Cerebellar nuclear complex (tissue), 1 donor: ENCODE measurements at places on chromosomes 16 and 17.
A peak's percentile ranks its signal among the peaks of the same experiment; 100 is the strongest.

GRCh38 chr16:54651440-54652195 lies 279.0 kb upstream of the IRX5 start:
- no peak for DNase-seq

DNA sequence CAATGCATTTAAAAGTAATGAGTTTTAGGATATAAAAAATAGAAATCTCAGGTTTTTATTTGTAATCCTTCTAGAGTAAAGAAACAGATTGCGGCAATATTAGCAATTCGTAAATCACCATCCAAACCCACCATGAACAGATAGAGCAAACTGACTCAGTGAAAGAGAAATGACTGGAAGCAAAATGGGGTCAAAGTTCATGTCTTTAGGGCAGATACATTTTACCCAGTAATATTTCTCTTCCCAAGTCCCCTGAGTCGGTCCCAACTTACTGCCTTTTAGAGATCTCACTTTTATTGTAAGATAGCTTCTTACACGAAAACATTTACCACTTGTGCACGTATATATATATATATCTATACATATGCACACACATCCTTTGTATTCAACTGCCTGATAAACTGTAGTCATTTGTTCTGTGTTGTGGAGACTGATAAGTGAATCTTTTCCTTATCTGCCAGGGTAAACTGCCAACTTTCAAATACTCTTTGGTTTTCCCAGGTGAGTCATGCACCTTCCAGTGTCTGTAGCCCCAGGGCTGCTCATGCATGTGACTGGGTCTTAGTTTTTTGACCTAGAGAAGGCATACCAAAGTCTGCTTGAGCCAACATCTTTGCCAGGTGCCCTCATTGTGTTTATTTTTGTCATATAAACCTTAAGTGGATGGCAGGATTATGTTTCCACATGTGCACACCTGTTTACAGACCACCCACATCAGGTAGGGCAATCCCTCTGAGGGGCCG lies 7.8 kb upstream of the IRF8 start:
- no peak for DNase-seq

GRCh38 chr16:22312897-22313781 lies 15.9 kb downstream of the POLR3E start:
- DNase-seq = no peak

DNA sequence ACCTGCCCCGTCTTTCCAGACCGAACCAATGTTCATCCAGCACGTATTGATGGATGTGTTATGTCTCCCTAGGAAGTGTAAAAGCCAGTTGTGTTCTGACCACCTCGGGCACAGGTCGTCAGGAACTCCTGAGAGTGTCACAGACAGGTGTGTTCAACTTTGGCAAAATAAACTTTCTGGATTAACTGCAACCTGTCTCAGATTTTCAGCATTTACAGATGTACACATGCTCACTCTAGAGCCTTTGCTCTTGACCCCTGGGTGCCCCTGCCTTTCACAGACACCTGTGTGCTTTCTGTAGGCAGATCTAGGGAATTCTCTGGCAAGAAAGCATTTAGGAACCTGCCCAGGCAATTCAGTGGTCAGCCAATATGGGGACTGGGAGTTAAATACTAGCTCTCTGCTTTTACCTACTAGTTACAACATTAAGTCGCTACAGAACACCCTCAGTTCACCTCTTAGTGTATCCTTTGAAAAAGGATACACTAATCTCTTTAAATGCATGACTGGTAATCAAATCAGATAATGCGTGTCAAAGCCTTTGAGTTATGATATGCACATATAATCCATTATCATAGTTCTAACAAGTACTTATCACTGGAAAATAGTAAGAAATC lies 188.9 kb downstream of the CPPED1 start:
- no peak for DNase-seq

GRCh38 chr16:78744796-78745107 lies 645.3 kb downstream of the WWOX start:
- DNase-seq = no peak

DNA sequence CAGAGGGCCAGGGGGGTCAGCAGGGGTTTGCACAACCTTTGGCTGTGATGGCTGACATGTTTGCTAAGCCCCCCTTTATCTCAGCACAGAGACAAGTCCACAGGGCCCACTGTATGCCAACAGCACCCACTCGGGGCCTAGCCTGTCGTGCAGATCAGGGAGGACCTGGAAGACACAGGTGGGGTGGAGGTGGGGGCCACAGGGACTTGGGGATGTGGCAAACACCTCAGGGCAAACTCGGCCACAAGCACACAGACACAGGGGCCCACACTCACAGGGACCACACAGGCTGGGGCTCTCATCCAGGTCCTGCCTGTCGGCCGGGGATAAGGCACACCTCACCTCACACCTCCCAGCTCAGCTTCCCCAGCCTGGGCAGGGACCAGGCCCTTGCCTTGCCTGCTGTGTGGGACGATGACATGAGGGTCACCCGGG lies 87.9 kb downstream of the C16orf78 start:
- no peak for DNase-seq

GRCh38 chr16:14070555-14070876 lies 603 bp upstream of the MRTFB start:
- DNase-seq = no peak

DNA sequence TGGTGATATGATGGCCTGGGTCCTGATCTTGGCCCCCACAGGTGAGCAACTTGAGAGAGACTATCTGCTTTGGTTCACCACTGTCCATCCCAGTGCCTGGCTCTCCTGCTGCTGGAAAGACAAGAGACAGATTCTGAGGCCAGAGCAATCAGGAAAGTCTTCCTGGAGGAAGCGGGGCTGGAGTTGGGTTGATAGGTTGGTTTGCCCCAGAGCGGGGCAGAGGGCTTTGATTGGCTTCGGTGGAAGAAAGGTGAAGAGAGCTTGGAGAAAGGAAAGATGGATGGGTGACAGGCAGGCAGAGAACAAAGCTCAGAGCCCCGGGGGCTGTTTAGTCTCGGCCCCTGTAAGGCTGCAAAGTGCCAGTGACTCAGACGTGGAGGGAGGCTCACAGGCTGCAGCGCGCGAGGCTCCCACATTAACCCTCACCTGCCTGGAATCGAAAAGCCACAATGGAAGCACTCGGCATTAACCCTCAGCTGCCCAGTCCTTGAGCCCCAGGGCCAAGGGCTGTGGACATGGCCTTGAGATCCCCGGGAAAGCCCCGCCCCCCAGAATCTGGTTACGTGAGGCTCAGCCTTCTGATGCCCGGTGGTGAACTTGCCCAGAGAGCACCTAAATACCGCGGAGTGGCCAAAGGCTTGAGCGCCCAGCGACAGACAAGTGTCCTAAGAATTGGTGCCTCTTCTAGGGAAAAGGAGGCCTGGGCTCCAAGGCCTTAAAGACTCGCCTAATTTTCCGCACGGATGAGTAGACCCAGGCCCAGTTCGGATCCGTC lies 996 bp upstream of the CPNE2 start:
- no peak for DNase-seq

- no peak for DNase-seq
These were observed 96.7 kb upstream of the FAM20A start for GRCh38 chr17:68697850-68698361.

DNA sequence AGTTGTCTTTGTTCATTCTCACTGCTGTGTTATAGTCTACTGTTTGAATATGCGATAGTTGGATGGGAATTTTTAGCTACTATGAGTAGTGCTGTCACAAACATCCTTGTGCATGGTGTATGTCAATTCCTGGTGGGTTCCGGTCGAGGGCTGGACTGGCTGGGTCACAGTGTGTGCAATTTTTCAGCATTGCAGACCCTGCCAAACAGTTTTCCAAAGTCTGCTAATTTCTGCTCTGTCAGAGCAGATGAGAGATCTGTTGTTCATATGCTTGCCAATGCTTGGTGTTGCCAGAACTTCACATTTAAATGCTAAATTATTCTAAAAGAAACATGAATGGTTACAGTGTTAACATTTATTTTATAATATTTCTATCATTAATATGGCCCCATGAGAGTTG lies 3.6 kb upstream of the C16orf96 start:
- no peak for DNase-seq

DNA sequence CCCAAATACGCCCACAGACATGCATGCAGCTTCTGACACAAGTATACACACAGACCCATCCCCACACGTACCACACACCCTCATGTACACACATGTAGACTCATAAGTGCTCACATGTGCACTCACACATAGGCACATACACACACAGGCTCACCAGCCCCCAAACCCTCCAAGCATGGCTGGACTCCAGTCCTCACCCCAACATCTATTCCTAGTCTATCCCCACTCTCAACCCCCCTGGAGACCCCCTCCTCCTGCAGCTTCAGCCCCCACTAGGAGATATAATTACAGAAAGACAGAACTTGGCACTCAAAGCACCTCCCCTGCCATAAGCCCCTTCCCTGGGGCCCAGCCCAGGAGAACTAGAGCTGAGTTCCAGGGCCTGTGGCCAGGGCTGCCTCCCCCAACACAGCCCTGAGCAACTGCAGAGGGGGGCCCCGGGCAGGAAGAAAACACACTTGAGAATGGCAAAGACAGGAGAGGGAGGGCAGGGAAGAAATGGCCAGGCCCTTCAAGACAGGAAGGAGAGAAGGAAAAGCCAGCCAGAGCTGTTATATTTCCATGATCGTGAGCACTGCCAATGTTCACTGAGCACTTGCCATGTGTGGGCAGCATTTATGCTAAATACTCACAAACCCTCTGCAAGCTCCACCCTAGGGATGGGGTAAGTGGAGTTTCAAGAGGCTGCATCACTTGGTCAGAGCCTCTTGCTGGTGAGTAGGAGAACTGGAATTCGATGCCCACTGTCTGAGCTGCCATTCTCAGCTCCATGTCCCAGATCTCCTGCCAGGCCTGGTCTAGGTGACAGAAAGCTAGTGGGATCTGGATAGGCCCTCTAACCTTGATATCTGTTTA lies 224.5 kb downstream of the ZNF423 start:
- no peak for DNase-seq

GRCh38 chr17:78204387-78205123 lies 9.5 kb upstream of the BIRC5 start:
- no peak for DNase-seq

DNA sequence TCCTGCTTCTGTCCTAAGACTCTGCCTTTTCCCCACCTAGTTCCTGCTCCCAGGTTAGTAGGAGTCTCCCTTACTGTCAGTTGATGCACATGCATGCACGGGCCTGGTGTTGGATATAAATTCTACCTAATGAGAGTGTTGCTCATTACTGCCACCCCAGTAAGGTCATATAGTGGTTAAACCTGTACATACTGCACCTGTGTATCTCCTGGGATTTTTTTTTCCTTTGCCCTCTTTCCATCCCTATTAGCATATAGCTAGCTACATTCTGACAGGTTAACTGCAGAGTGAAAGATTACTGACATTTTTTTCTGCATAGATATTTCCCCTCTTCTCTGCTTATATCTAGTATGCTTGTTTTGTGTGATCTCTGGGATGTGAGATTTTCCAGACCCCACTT lies 201.5 kb upstream of the PIRT start:
- no peak for DNase-seq

GRCh38 chr17:42520540-42520951 lies 15.5 kb upstream of the NAGLU start:
- no peak for DNase-seq

GRCh38 chr17:67531291-67531690 lies 154.2 kb downstream of the PITPNC1 start:
- peak; percentile 22 for DNase-seq

GRCh38 chr16:49280105-49280741 lies 1.4 kb downstream of the CBLN1 start:
- DNase-seq = no peak

GRCh38 chr17:34437188-34437587 lies 74.2 kb upstream of the CCL1 start:
- DNase-seq = no peak

DNA sequence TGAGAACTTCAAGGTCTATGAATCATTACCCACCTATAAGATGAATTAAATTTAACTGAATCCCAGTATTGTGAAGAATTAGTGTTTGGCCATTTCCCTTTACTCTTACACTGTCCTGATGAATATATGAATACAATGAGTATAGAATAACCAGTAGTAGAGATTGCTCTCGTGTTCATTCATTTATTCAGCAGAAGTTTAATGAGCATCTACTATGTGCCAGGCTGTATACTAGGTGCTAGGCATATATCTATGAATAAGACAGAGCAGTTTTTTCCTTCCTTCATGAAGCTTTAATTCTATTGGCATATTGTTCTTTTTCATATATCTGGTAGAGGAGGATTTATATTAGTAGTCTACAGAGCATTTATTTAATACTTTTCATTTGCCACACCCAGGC lies 6.0 kb downstream of the GOSR1 start:
- DNase-seq = no peak

DNA sequence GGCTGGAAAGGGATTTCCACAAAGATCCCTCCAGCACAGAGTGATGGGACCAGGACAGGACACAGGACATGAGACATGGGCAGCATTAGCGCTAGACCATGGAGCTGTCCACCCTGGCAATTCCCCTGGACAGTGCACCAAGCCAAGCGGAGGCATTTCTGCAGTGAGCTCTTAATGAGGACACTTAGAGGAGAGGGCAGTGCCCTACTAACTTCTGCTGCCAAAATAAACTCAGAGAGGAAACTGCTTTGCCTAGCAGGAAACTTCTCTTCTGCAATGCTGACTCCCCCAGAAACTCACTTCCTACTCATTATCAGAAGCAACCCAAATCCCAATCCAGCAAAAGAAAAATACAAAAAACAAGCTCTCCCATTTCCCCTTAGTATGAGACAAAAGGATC lies 119.2 kb downstream of the HS3ST2 start:
- DNase-seq = no peak

- no peak for DNase-seq
These were observed 15.6 kb upstream of the CBFB start for GRCh38 chr16:67013233-67013822.

DNA sequence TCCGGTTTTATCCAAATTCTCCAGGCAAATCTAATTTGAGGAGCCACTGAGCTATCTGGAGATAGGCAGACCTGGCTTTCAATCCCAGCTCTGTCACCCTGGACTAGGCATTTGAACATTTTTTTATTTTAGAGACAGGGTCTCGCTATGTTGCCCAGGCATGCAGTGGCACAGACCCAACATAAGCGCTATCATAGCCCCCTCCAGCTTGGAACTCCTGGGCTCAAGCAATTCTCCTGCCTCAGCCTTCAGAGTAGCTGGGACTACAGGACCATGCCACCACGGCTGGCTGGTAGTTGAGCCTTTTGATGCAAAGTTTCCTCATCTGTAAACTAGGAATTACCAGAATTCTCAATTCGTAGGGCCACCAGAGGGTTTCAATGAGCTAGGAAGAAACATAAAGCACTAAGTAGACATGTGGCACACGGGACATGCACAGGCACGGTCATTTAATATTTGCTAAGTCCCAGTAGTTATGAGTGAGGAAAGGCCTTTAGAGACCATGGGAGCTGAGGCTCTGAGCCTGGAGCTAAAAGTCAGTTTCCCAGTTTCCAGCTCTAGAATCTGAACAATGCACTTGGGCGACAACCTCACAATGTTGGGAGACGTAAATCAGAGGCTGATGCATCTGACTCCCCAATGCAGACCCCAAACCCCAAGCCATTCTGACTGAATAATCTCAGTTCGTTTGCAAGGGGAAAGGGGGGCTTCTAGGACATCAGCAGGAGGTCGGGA lies 1.1 kb downstream of the ELOB start:
- no peak for DNase-seq
